ENCODE measurements at places on chromosomes 2 and 18.

DNA sequence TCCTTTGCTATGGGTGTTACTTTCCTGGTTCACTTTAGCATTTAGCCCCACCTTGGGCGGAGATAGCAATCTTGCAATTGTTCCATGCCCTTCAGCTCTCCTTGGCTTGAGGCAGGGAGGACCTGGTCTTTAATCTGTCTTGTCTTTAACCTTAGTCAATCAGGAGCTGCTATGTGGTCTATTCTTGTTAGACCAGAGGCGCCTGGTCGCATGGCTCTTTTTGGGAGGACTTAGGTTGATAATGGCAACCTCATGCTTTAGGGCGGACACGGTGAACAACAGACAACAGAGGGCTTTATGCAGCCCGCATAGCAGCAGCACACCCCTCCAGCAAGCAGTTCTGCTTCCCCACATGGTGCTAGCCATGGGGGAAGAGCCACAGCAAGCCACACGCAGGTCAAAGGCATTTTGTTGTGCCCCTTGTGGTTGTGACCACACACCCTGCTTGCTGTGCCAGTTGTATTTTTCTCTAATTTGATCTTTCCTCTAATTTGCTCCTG is 17.7 kb upstream of the ZDBF2 start:
- DNase-seq = no peak

DNA sequence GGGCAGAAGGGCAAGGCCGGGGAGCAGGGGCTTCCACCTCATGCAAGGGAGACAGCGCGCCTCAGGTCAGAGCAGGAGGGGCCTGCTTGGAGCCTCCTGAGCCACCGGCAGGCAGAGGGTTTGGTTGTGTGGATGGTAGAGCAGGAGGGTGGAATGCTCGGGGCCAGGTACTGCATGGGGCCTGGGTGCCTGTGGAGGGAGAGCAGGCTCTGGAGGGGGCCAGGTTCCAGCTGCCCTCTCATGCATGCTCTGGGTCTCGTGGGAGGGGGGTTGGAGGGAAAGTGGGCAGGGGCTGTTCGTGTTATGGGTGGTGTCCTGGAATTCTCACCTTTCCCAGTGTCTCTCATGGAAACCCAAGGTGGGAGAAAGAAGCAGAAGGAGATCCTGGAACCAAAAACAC is 3.2 kb upstream of the IL1R2 start:
- no peak for DNase-seq

GRCh38 chr2:239275044-239275685 is 125.7 kb downstream of the HDAC4 start:
- peak; percentile 30 for DNase-seq

DNA sequence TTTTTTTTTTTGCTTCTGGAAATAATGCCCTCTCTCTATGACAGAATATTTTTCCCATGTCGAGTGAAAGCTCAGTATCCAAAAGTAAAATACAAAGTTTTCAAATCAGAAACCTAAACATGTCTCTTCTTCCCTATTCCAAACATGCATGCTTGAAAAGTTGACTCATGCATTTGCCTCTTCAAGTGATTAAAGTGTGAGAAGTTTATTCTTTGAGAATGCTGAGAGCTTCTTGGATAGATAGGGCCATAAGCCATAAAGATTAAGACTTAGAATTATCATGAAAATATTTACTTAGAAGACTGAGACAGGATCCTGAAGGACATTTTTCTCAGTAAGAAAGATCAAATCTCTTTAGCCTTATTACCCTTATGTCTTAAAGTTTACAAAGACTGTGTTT is 98.6 kb upstream of the EPB41L5 start:
- no peak for DNase-seq

GRCh38 chr18:73124175-73124574 is 256.4 kb upstream of the NETO1 start:
- no peak for DNase-seq

GRCh38 chr2:164752956-164753355 is 88.7 kb downstream of the COBLL1 start:
- no peak for DNase-seq

- no peak for DNase-seq
Observed at GRCh38 chr2:68936889-68937288, 15.8 kb downstream of the GKN2 start.

DNA sequence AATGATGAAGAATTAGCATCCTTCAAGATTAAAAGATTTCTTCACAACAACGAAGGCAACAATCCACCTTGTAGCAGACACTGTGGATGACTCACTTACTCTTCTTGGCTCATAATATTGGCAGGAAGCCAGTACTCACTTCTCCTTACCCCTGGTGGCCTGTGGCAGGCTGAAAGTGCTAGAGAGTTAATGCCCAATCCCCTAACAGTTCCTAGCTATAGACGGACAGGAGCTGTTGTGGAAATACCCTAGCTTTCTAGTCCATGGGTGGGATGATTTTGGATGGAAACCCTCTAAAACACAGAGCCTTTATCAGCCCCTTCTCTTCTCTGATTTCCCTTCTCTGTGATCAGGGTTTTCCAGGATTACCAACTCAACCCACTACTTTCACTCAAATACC is 128.6 kb upstream of the NYAP2 start:
- peak; percentile 35 for DNase-seq

DNA sequence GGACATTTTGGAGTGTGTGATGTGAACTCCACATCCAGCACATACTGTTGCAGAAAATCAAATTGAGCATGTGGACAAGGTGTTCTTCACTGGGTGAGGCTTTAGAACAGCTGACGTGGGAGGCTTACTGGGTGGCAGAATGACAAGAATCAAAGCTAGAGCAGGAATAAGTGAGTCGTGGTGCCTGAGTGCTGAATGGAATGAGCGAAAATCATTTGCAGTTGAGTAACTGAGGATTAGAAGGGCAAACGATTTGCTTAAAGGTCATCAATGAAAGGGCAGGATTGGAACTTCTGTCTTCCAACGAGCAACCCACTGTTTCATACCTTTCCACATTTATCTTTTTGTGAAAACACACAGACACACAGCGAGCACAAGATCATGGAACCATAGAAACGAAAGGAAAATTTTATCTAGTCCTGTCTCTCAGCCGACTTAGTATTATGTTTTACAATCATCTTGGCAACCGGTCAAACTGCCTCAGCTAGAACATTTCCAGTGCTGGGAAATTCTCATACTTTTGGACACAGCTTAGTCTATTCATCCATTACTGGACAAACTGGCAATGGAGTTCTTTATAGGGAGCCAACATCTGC is 7.2 kb upstream of the DAW1 start:
- DNase-seq = peak; percentile 13
